Kasumi-1 (cell line): ENCODE measurements at places on chromosomes 4 and X.

DNA sequence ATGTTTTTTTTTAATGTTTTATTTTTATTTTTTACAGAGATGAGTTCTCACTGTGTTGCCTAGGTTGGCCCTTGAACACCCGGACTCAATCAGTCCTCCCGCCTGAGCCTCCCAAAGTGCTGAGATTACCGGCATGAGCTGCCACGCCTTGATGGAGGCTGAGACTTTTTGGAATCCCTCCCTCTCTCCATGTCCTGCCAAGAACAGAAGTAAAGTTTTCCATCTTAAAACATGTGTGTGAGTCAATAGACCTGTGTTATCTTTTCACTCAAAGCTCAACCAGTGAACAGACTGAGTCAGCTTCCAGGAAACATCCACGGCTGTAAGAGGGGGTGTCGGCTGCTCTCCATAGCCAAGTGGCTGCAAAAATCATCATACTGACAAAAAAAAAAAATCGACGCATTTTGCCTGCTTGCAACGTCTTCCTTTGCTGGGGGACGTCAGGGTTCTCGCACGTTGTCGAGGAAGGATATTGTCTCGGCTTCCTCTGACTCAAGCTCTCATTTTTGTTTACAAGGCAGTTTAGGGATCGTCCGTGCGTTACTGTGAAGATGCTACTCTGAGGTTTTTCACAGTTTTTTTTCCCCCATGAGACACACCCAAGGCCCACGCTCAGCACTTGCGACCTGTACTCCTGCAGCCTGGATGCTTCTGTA, 10.0 kb upstream of the ASMTL start:
- no peak for DNase-seq

- DNase-seq: no peak
Measured at GRCh38 chr4:8861576-8862295, 9.9 kb downstream of the HMX1 start.

DNA sequence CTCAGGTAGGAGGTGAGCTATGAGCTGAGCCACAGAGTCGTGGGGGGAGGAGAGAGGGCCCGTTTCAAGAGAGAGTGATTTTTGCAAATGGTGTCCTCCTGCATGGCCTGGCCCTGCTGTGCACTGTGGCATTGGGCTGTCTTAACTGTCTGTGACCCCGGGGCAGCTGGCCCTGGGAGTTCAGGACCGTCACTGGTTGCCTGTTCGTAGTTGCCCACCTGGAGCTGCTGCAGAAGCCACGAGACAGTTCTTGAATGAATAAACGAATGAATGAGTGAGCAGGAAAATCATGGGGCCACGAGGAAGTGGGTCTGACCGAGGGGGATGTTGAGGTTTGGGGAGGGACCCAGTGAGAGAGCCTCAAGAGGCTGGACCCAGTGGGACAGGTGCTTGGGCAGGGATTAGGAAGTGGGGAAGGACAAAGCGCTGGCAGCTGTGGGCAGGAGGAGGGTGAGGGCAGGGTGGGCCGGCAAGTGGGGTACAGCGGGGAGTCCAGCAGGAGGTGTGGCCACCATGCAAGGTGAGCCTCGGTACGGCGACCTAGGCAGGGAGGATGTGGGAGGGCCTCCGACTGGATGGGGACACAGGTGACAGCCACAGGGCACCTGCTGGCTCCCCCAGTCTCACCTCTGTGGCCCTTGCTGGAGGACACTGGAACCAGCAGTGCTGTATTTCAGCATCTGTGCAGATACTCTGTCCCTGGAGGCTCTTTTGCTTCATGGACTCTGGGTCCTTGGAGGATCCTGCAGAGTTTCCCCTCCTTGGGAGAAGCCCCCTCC, 10.2 kb downstream of the RGS12 start:
- DNase-seq: peak; percentile 27

DNA sequence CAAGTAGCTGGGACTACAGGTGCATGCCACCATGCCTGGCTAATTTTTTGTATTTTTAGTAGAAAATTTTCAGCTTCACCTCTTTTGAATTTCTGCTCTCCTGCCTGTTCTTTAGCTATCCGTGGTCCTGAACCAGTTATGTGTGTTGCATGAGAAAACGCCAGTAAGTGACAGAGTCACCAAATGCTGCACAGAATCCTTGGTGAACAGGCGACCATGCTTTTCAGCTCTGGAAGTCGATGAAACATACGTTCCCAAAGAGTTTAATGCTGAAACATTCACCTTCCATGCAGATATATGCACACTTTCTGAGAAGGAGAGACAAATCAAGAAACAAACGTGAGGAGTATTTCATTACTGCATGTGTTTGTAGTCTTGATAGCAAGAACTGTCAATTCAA, 13.9 kb downstream of the ALB start:
- peak; percentile 10 for DNase-seq

- DNase-seq: no peak
Measured at GRCh38 chrX:17390419-17390850, 15.4 kb downstream of the NHS start.

- peak; percentile 19 for DNase-seq
Measured at GRCh38 chr4:67593741-67594175, 35.2 kb downstream of the STAP1 start.

DNA sequence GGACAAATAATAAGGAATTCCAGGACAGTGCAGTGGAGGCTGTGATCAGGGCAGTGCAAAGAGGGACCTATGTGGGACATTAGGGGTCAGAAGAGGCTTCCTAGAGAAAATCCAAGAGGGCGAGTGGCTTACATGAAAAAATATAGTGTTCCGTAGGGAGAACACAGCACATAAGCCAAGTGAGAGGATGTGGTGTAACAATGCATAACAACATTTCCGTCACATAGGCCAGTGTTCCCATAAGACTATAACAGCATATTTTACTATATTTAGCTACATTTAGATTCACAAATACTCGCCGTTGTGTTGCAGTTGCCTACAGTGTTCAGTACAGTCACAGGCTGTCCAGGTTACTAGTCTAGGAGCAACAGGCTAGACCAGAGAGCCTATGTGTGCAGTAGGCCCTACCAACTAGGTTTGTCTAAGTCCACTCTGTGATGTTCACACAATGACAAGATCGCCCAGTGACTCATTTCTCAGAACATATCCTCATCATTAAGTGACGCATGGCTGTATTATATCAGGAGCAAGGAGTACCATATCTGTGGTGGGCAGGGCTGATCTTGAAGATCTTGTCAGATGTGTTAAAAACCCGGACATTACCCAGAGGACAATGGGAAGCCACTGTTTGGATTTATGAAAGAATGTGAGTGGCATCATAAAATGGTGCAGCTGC, 74.0 kb upstream of the TBL1X start:
- no peak for DNase-seq

DNA sequence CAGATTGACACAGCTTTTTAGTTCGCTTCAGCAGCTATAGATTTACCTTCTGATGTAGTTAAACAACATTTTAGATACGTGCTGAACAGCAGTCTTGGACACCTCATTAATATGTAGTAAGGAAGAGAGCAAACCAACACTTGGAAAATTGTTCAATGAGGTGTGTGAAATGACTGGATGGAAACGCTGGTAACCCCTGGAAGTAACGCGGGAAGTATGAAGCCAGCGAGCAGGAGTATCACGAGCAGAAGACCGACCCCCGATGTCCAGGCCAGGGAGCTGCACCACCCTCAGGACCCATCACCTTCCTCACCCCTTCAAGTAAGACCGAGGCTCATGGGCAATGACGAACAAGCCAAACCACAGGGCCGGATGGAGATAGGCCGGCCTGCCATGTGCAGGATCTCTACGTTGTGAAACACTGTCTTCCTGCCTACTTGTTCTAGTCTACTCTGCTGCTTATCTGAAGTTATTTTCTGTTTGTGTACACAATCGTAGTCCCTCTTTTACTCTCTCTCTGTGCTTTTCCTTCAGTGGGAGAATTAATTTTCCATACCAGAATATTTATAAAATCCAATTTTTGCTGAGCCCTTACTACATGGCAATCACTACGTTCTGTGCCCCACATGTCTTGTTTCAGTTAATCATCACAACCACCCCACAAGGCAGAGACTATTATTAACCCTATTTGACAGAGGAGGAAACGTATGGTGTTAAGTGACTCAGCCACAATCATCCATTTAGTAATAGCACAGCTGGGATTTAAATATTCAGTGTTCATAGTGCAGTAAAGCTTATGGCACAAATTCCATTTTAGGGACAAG, 221.7 kb downstream of the APBB2 start:
- DNase-seq: peak; percentile 94

DNA sequence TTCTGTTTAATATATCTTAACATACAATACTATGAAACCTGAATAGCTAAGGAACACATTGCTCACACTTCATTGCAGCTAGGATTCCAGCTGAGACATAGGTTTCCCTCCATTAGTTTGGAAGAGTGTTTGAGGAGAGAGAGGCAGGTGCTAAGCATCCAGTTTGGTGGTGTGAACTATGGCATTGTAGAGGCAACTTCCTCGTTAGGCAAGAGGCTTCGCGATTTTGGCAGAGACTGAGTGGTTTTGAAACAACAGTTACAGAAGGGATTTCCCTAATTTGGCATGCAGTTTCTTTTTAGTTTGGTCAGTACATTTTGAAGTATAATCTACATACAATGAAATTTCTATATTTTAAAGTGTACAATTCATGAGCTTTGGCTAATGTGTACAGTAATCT, 117.1 kb upstream of the BMP3 start:
- peak; percentile 32 for DNase-seq
